Left renal pelvis (tissue), 4 donors: ENCODE measurements at places on chromosomes 2 and 18. TPM values are rescaled to one million over a fixed set of nuclear protein-coding genes. Genes with fewer than 3 reads are reported as not detected.

Gene ELOA2
- polyA plus RNA-seq, result 0.09 TPM

Gene SH3RF3
- polyA plus RNA-seq, result 5.4 TPM

Gene FHOD3
- polyA plus RNA-seq, result 37.8 TPM

- no peak for DNase-seq
Observed at GRCh38 chr2:186130748-186131641, 355.1 kb upstream of the ZC3H15 start.

- DNase-seq, result no peak
Observed at GRCh38 chr2:218368621-218369153, 12.0 kb downstream of the CATIP start.

DNA sequence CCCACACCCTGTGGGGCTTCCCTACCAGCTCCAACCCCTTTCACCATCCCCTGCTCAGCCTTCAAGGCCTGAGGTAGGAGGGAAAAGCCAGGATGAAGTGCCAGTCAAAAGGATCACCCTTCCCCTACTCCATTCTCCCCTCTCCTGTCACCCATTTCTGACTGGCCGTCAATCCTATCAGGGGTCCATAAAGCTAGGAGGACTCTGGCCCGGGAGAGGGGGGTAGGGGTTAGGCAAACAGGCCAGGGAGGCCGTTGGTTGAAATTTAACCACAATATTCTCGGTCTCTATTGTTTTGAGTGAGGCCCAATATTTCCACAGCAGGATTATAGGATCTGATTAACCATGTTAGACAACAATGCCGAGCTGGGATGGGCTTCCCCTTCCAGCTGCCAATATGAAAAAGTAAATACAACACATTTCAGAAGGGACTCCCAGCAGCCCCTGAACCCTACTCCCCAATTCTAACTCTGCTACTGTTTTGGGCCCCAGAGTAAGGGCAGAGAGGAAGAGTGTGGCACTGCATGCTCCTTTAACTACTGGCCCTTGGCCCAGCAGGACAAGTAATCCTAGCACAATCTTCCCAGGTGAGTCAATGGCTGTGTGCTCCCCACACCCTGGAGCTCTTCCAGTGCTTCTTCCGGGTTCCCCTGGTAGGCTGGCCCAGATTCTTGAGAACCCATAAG is 10.6 kb upstream of the IHH start:
- DNase-seq, result no peak

DNA sequence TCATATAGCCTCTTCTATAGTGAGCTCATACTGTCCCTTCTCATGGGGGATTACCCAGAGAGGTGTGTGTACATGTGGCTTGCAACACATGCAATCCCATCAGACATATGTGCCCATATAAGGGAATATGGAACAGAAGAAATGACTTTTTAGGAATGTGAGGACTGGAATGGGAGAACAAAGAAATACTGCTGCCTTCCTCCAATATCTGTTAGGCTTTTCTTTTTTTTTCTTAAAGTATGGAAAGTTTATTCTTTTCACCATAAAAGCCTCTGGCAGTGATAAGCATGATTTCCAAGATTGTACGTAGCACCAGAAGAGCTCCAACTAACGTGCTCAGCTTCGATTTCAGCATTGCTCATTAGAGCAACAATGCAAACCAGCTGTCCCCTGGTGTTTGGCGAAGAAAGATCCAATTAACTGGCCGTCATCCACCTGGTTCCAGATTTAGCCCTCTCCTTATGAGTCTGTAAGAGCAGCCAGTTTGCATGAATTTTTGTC is 113.6 kb downstream of the ADCYAP1 start:
- DNase-seq, result no peak

GRCh38 chr2:100470182-100470581 is at the start of gene NMS:
Gene NMS, plus strand, starts transcription at chr2:100470482. Its CDS starts 7 bp downstream, at chr2:100470489.
- DNase-seq, result no peak

DNA sequence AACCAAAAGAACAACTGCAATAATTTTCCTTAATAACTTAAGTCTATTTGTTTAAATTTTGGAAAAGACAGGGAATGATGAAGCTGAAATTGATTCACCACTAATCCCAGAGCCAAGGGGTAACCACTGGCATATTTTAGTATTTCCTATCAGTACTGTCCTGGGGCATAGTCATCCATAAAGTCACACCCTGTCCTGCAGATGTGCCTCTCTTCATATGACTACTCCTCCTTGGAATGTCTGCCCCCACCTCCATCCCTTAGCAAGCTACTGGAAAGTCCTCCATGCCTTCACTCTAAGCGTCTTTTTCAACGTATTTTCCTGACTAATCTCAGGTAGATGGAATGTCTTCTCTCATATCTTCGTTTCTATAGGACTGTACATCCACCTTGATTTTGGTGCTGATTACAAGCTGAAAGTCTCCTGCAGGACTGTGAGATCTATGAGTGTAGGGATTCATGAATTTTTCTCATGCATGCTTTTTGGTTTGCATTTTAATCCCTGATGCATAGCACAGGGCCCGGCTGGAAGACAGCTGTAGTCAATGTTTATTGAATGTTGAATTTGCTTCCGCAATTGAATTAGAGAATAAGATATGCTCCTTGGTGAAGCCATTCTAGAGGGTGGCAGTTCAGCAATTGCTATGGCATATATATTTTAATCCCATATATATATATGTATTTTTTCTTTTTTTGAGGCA is 85.6 kb downstream of the MOGAT1 start:
- DNase-seq, result no peak

- DNase-seq, result no peak
Observed at GRCh38 chr2:143078104-143078503, 51.1 kb upstream of the ARHGAP15 start.

DNA sequence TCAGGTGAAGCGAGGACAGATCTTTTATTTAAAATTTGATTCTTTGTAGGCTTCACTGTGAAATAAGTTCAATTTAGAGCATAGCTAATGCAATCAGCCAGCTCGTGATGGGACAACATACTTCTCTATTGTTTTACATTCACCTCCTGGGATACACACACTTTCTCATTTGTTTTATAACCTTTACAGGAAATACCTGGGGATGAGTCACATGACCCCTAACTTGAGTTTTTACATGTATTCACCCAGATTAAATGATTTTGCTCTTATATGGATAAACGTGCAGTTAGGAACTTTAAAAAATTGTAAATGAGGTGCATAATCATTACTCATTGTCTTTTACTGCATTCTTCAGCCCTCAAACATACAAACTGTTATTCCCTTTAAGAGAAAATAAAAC is 152.1 kb downstream of the NEDD4L start:
- no peak for DNase-seq

GRCh38 chr2:175633227-175633626 is 368.8 kb downstream of the LNPK start:
- no peak for DNase-seq

DNA sequence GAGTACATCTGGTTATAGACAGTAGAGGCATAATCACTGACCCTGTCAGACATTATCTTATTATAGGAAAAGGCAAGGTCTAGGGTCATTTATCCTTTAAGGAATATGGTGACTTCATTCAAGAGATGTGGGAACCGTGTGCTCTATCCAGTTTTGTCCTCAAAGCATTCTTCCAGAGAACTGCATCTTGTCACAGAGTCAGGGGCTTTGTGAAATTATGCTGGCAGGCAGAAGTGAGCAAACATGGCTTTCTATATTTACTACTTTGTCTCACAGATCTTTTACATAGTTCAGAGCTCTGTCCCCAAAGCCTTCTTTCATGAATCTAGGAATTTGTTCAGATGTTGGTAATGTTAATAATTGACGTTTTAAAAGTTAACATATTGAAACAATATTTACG is 177.4 kb downstream of the ASXL3 start:
- no peak for DNase-seq

GRCh38 chr2:150705357-150705756 is 217.9 kb upstream of the RND3 start:
- DNase-seq, result no peak
